Astrocyte of the hippocampus (primary cell): ENCODE measurements at places on chromosomes 11 and 22.
A peak's percentile ranks its signal among the peaks of the same experiment; 100 is the strongest.

DNA sequence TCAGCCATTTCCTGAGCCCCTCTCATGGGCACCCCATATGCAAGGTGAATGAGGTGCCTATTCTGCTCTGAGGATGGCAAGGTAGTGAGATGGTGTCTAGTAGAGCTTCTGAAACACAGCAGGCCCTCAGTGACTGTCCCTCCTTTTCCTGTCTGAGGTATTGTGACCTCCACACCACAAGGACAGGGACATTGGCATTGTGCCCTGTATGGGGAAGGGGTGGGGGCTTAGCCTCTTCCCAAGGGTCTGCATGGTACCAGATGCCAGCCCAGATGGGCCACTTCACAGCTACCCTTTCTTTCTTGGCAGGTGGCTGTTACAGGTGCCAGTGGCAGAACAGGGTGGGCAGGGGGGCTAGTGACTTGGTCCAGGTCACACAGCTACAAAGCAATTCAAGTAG is 78.8 kb downstream of the CABIN1 start:
- DNase-seq = no peak

GRCh38 chr22:19634226-19634975 is 79.9 kb upstream of the SEPTIN5 start:
- DNase-seq = no peak

GRCh38 chr11:61574611-61575010 is 6.3 kb downstream of the SYT7 start:
- DNase-seq = no peak

DNA sequence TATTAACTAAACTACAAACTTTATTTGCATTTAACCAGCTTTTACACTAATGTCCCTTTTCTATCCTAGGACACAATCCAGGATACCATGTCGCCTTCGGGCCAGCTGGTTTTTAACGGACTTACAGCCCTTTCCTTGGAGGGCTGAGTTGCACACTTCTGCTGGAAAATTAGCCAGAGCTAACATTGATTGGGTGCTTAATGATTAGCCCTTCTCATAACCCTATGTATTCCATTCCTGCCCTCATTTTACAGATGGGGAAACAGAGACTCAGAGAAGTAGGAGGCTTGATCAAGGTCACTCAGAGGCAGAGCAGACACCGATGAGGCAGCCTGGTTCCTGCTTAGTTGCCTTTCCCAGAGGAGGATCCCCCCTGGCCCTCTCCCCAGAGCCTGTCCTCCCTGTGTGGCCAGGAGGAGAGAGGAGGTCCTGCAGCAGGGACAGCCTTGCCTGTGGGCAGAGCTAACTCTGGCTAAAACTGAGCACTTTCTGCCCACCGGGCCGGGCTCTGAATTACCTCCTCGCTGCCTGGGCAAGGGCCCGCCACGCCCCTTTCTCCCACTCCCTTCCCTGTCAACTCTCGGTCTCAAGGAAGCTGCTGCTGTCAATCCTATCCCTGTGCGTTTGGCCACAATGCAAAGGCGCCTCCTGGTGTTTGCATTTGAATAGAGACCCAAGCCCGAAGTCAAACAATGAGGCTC is 59.6 kb upstream of the PAX6 start:
- DNase-seq = peak; percentile 78

DNA sequence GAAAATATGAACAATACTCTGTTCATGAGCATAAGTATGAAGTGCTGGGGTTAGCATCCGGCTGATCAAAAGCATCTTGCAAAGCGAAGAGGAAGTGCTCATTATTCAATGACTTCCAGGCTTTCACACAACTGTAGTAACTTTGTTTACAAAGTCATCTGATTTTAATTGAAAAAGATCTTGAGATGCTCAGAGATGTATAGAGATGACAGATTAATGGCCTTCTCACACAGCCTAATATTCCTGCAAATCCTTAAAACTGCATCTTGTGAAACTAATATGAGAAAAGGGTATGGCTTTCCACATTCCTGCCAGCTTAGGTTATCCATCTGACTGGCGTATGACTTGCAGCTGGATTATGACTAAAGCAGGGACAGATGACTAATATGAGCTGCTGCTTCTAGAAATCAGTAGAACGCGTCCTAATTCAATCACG is 125.4 kb downstream of the CASP12 start:
- peak; percentile 65 for DNase-seq

DNA sequence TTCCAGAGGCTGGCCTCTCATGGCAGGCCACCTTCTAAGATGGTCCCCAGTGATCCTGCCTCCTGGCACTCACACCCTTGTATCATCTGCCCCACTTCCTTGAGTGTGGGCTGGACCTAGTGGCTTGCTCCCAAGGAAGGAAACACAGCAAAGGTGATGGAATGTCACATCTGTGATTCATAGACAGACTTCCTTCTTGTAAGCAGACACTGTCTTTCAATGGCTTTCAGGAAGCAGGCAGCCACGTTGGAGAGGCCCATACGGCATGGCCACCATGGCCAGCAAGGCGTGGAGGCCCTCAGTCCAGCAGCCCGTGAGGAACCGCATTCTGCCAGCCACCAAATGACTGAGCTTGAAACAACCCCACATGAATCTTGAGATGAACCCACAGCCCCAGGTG is 11.3 kb downstream of the LMO1 start:
- no peak for DNase-seq

- no peak for DNase-seq
Measured at GRCh38 chr22:25878933-25879332, 136.9 kb downstream of the MYO18B start.

DNA sequence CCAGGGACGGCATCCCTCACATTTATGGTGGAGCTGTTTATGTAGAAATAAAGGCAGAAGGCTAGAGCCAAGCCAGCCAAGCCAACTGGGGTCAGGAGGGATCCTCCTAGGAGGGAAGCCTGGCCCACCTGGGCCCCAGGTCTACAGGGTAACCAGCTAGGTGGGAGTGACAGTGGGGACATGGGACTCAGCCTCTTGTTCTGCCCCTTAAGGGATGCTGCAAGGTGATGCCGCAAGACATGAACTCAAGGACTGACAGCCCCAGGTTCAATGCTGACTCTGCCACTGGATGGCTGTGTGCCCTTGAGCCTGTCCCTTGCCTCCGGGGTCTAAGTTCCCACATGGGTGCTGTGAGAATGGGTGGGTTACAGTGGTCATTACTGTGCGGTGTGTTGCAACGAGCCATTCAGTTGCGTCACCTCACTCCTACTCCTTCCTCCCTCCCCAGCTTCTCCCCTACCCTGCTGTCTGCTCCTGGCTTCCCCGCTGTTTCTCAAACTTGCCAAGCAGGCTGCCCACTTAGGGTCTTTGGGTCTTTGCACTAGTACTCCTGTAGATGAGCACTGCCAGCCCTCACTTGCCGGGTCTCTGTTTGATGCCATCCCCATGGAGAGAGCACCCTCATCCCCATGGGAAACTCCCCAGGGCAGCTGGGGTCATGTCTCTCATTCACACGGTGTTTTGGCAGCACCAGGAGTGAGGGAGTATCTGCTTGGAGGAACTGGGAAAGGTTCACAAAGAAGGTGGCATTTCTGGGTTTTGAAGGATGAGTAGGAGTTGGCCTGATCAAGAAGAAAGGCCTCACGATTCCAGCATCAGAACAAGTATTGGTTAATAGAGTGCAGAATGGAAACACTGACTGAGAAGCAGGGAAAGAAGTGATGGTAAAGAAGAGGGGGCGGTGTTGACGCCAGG is 43.0 kb upstream of the RTL6 start:
- no peak for DNase-seq

DNA sequence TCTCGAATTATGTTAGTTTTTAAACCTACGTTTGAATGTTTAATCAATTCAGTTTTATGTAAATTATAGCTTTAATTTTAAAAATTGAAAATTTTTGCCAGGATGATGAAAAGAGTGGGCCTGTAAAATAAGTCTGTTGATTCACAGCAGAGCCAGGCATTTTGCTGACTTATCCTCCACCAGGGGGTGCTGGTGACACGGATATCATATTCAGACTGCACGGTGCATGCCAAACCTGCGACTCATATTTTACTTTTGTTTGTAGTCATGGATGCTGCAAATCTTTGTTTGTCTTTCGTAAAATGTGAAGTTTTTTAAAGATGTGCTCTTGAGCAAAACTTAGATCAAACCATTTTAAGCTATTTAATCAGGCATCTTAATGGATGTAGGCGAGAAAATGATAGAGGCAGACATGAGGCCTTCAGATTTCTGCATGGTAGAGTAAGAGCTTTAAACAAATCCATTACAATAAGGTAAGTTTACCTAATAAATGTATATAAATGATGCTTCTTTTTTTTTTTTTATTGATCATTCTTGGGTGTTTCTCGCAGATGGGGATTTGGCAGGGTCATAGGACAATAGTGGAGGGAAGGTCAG is 3.6 kb upstream of the OR8B3 start:
- peak; percentile 91 for DNase-seq

- no peak for DNase-seq
Measured at GRCh38 chr22:49626361-49627216, 201.1 kb downstream of the BRD1 start.

GRCh38 chr22:21641417-21641788 is 699 bp upstream of the SDF2L1 start:
- peak; percentile 72 for DNase-seq

- DNase-seq = no peak
Measured at GRCh38 chr11:22458161-22458560, 120.0 kb downstream of the SLC17A6 start.

DNA sequence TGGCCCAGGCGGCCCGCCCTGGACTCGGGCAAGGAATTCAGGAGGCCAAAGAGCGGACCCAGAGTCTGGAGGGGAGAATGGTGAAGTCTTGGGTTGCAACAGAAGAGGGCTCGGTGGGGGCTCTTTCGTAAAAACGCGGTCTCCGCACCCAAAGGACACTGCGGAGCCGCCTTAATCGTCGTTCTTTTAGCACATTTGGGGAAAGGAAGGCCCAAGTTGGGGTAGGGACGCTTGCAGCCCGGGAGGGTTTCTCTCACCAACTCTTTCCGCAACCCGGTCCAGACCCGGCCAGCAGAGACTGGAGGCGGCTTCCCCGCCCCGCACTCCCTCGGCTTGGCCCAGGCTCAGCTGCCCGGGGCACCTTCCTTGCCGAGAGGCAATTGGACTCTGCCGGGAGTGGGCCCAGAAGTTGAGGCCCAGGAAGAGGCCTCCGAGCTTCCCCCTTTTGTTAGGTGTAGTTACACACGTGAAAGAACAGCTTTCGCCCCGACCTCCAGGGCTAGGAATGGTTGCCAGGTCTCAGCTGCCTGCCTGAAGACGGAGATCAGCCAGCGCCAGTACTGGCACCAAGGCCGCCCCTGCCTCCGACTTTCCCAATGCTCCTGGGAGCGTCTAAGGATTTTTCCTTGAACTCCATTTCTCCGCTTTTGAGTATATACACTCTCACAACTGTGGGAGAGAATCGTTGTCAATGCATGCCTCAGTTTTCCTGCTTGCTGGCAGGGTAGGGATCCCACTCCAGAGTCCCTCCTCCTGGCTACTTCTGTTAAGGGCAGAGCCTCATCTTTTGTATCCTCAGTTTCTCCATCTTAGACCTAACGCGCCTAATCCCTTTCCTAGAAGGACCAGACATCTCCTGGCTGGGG is 3.7 kb downstream of the ALX4 start:
- DNase-seq = no peak

DNA sequence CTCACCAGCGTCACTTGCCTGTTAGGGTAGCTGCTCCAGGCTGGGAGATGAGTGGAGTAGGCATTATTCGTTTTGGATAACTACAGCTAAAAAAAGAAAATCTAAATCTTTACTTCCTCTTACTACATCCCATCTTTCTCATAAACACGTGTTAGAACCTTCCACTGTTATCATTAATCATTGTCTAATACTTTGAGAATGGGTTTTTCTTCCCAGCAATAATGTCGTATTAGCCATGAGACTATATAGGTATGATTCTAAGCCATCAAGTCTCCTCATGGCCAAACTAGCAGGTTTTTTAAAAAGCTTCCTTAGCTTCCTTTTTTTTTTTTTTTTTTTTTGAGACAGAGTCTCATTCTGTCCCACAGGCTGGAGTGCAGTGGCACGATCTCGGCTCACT is 3.9 kb upstream of the TEF start:
- DNase-seq = no peak

DNA sequence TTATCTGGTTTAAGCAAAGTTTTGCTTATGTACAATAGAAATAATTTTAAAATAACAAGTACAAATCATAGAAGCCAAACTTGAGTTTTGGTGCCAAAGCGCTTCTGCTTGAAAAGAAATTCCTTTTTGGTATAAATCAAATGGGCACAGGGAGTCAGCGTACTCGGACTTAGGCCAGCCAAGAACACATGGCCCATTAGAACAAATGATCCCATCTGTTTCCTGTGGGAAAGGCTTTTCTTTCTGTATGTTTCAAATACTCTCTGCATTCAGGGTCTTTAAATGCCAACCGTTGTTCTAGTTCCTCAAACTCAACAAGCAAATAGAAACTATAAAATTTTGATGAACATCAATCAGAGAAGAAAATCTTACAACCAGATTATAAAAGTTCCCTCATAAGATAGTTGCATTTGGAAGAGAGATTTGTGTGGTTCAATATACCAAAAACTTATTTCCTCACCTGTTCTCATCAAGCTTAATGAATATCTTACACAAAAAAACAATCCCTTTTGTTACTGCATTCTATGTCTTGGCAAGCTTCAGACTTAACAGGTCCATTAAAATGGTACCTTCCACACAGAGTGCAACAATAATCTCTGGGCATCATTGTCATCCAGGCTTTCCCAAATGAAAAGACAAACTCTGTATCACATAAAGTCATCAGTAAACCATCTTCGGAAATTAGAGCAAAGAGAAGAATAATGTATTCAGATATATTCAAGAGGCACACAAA is 739.8 kb upstream of the API5 start:
- DNase-seq = no peak

DNA sequence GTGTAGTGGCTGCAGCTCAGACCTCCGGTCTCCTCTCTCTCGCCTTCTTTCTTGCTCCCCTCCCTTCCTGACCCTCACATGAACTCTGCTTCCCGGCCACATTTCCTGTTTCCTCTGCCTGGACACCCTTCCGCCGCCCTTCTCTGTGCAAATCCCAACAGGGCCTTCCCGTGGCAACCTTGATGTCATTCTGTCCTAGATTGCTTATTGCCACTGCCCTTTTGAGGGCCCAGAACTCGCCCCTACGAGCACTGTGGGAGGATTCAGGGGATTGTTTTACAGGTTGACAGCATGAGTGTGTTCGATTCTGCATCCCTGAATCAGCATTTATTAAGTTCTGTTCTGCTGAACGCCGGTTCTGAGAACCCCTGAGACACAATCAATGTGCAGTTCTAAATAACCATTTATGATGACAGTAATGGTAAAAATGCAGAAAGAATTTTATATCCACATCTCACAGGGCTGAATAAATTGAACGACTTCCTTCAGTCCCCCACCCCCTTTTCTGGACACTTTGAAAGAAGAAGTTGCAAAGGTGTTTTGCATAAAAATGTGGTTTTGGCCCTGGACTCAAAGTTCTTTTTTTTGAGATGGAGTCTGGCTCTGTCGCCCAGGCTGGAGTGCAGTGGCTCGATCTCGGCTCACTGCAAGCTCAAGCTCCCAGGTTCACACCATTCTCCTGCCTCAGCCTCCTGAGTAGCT is 6.4 kb downstream of the BATF2 start:
- peak; percentile 11 for DNase-seq
